A549 treated with CORT108297 at 1 μM for 4 hours (cell line): ENCODE measurements at places on chromosomes 1 and 21. TPM values are rescaled to one million over a fixed set of nuclear protein-coding genes. Genes with fewer than 3 reads are reported as not detected.

Gene TTC24
- not detected in 5 replicates for total RNA-seq

Gene SLC5A9
- not detected in 5 replicates for total RNA-seq

Gene AMPD1
- 0.07 TPM in 1 of 5 replicates, not detected in the others for total RNA-seq

Gene FALEC
- total RNA-seq = 0.16 to 0.39 TPM in 2 of 5 replicates, not detected in the others

Gene CYP4X1
- total RNA-seq = 0.04 to 0.07 TPM (median 0.06 TPM) in 3 of 5 replicates, not detected in the others
